ENCODE measurements at places on chromosomes 7 and 10. TPM values are rescaled to one million over a fixed set of nuclear protein-coding genes. Genes with fewer than 3 reads are reported as not detected.

SUMF2 gene
- total RNA-seq = 245 TPM

SMARCD3 gene
- total RNA-seq = 53.7 TPM

HTRA1 gene
- 218 TPM for total RNA-seq

COL13A1 gene
- 20.3 TPM for total RNA-seq

Data from smooth muscle cell of bladder (primary cell).